ENCODE measurements at places on chromosomes 5 and 9. TPM values are rescaled to one million over a fixed set of nuclear protein-coding genes. Genes with fewer than 3 reads are reported as not detected.

Gene SNCB
- not detected for total RNA-seq

Gene STC2
- total RNA-seq = 582 TPM

Gene DND1
- total RNA-seq = 0.14 TPM

Gene QRFP
- total RNA-seq = not detected

Gene IGFBPL1
- total RNA-seq = not detected

Gene RIGI
- 5.3 TPM for total RNA-seq

Gene MLANA
- not detected for total RNA-seq

Gene GTF3C5
- total RNA-seq = 30.3 TPM

Gene HTR1A
- not detected for total RNA-seq

Gene GABRA6
- not detected for total RNA-seq

Gene ANKRD34B
- total RNA-seq = not detected

Gene SERF1A
- total RNA-seq = 2.4 TPM

Gene PCDHGC3
- 38.1 TPM for total RNA-seq

Gene PFN3
- not detected for total RNA-seq

Gene BTNL3
- not detected for total RNA-seq

Gene TMEM171
- 1.1 TPM for total RNA-seq

Gene LIFR
- 49.4 TPM for total RNA-seq

Gene SPATA6L
- 0.43 TPM for total RNA-seq

Gene ECPAS
- total RNA-seq = 110 TPM

Gene ANKRD31
- 0.14 TPM for total RNA-seq

Gene TTC23L
- total RNA-seq = 0.37 TPM

Gene PRLR
- 0.18 TPM for total RNA-seq

Gene ACER2
- 1.3 TPM for total RNA-seq
